ENCODE measurements at places on chromosomes 13 and 19.

DNA sequence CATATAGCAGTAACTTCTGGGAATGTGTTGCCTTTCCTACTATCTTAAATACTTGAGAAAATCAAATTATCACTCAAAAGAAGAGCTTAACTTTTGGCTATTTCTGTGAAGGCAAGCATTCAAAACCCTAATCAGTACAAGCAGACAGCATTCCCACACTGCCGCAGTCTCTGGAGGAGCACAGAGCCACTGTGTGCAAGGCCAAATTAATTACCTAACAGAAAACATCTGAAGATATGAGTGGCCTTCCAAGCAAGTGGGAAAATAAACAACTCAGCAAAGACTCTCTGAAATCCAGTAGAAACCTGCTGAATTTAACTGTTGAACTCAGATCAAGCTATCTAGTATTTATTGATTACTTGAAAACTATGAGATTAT, 68.2 kb downstream of the COL4A1 start:
- DNase-seq = no peak

DNA sequence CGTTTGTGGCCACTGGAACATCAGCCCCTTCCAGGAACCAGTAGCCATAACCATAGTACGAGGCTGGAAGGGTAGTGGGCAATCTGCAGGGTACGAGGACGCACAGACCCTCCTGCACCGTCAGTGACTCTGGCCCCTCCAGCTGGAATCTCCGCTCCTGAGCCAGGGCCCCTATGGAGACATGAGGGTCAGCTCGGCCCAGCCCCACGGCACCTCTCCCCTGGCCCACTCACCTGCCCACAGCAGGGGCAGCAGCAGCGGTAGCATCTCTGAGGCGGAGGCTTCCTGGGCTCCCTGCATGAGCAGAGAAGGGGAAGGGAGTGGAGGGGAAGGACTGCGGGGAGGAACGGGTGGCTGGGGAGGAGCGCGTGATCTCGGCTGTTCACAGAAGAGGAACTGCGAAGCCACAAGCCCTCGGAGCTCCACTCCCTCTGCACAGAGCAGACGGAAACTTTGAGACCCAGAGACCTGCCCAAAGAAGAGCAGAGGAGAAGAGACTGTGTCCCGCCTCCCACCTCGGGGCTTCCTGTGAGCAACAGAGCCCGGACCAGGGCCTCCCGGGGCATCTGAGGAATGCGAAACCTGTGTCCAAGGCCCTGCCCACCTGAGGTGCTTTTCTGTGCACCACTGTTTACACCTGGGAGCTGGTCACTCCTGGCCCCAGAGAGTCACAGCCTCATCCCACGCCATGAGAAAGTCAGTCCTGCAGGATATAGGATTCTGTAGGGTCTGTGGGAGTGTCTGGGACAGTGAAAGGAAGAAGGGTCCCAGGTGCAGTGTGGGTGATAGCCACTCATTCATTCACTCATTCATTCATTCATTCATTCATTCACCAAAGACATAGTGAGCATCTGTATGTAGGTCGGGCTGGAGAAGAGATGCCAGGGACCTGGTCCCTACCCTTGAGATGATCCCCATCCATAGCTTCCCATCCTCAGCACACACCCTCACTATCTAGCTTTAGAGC, at the start of gene SIGLEC6:
TSS of gene SIGLEC6 (minus strand) at position 322 of the 967 bp plus-strand sequence. CDS start at position 300, 22 bp downstream.
- DNase-seq = no peak

DNA sequence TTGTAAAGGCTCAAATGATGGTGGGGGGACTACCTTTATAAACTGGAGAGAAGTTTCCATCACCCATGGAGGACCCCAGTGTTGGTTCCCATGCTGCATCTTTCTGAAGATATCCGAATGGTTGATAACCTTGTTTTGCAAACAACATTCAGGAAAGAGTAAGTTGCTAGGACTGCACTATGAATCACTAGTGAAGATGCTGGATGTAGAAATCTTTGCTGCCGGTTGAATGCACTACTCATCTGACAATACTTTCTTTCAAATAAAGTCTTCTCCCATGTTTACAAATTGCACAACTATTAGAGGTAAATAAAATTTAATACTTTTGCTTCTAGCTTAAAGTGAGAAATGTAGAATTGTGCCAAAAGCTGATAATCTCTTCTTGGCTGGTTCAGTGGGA, 198.4 kb upstream of the SLITRK6 start:
- DNase-seq = no peak

DNA sequence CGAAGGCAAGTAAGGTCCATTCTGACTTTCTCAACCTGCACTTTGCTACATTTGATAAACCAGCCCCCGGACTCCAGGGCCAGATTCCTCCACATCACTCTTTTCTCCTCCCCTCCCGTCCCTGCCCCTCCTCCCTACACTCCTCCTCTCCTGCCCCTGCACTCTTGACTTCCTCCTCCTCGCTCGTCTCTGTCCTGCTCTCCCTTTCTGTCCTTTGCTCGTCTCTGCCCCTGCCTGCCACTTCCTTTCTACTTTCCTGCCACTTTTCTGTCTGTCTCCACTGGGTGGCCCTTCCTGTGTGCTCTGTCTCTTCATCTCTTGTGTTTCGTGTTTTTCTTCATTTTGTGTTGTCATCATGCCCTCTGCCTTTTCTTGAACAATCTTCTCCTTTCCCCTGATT, 7.0 kb downstream of the U2AF2 start:
- DNase-seq = no peak

All from activated T-cell treated with anti-CD3 and anti-CD28 coated beads for 1 hour (primary cell).